ENCODE measurements at places on chromosomes 1 and 21. TPM values are rescaled to one million over a fixed set of nuclear protein-coding genes. Genes with fewer than 3 reads are reported as not detected.

- DNase-seq: no peak
These were observed 77.9 kb downstream of the NEK7 start for GRCh38 chr1:198234520-198235251.

DNA sequence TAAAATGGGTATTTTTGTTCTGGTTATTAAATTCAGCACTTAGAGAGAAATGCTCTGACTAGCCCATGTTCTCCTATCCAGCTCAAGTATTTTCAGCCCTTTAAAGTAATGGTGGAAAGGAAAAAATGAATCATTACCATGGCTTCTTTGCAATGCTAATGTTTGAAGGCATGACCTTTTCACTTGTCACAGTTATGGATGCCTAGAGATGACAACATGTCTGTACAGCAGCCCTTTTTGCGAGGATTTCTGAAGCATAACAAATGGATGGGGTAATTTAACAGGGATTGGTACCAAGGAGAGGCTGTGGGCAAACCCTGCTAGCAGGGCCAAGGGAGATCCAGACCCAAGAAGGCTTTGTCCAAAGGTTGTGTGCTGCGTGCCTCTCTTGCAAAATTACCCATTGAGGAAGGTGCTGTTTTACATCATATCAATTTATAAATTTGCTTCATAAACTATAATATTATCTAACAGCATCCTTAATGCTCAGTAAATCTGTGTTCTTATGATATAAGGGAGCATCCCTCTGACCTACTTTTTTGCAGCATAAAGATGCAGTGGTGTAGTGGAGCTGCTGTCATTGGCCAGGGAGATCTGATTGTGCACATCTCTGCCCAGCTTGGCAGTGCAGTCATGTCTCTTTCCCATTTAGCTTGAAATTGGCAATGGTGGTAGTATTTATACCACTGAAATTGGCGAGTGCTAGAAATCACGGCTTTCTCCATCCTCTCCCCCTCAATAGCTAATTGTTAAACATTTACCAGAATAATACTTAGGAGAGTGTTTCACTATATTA lies 327.1 kb downstream of the PCP4 start:
- no peak for DNase-seq

DNA sequence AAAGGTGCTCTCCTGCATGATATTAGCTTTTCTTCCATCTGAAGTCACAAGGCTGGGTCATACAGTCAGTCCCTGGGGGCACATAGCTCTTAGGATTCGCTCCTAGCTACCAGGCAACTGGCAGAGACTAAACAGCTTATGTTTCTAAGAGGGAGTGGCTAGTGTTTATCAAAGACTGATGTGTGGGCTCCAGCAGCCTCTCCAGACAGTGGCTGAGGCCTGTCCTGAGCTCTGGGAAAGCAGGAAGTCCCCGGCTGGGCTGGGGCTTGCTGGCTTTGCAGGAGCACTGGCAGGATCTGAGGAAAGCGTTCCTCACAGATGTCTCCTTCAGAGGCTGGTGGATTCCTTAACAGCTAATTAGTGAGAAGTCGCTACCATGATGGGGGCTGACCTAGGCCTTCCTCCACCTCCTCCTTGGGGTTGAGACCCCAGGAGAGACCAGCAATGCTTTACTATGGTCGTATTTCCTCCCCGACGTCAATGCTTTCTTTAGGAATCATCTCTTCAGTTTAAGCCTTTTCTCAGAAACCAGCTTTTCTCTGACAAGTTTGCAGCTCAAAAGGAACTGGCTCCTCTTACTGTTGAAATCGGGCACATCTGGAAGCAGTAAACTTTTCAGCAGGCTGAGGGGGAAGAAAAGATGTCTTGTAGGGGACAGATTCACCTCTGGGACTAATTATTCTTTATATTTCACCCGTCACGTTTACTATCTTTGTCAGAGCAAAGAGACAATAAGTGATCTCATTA lies 33.5 kb upstream of the HHAT start:
- DNase-seq: peak; percentile 52

DNA sequence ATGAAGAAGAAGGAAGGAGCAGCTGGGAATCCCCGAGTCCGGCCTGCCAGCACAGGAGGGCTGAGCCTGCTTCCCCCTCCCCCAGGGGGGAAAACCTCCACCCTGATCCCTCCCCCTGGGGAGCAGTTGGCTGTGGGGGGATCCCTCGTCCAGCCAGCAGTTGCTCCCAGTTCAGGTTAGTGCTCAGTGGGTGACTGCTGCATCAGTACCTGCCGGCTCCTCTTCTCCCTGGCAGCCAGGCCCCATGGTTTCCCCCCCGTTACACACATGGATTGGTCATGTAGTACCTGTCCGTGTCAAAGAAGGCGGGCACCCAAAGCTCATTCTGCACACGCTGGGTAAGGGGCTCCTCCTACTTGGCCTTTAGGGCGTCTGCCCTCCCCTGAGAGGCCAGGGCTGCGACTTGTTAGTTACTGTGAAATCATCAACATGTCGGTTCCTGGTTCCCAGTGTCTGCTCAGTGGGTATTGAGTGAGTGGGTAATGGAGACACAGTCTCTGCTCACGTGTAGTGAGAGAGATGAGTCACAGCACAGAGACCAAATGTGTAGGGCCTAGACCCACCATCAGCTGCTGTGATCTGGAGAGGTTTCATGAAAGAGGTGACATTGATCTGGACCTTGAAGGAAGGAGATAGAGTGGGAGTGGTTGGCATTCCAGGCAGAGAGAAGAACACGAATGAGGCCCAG lies 11.5 kb downstream of the NECAP2 start:
- no peak for DNase-seq

- DNase-seq: no peak
These were observed 22.8 kb upstream of the CFAP126 start for GRCh38 chr1:161390559-161390858.

GRCh38 chr1:172485626-172486025 lies 41.8 kb upstream of the PIGC start:
- no peak for DNase-seq

GRCh38 chr1:110990541-110990940 lies 26.8 kb upstream of the LRIF1 start:
- no peak for DNase-seq

DNA sequence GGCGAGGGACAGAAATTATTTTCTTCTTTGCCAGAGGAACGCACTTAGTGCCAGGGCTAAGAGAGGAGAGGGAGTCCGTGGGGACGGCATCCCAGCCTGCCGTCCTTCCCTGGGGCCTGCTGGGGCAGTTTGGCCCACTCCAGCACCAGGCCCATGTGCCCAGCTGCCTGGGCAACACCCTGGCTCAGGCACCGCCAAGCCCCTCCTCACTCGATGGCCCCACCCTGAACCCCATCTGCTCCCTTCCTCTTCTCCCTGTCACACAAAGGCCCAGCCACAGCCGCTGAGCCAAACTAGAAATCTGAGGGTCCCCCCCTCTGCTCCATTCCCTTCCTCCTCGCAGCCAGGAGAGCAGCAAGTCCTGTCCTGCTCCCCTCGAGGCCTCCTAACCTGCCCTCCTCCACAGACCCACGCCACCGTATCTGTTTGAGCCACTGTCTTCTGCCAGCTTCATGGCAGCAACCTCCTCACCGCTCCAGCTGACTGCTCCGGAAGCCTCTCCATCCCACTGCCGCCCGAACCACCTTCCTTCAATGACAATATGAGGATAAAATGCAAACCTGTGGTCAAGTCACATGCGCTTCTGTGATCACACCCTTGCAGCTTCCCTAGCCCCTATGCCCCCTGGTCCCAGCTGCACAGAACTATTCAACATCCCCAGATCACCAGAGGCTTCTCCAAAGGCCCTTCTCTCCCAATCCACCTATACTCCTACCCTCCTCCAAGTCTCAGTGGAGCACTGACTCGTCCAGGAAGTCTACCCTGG lies 8.4 kb upstream of the TNNI1 start:
- no peak for DNase-seq

- DNase-seq: no peak
These were observed 41.0 kb downstream of the RXRG start for GRCh38 chr1:165403835-165404482.

GRCh38 chr1:119453021-119453420 lies 38.1 kb downstream of the HSD3B2 start:
- no peak for DNase-seq

DNM3 gene
- total RNA-seq: 11.7 TPM

LENEP gene
- total RNA-seq: not detected

SLAMF6 gene
- total RNA-seq: 0.53 TPM

CELA3B gene
- not detected for total RNA-seq

All from urinary bladder (tissue), 4 donors.